ENCODE measurements at places on chromosomes 1 and 21.

- DNase-seq: peak; percentile 18
Observed at GRCh38 chr1:71463144-71463543, 382.3 kb upstream of the ZRANB2 start.

GRCh38 chr1:248793592-248793991, 32.1 kb downstream of the SH3BP5L start:
- DNase-seq: no peak

GRCh38 chr1:185733818-185734735, at the start of gene HMCN1:
Gene HMCN1 (plus strand): TSS chr1:185734391. CDS start chr1:185734780, 389 bp downstream.
- no peak for DNase-seq

DNA sequence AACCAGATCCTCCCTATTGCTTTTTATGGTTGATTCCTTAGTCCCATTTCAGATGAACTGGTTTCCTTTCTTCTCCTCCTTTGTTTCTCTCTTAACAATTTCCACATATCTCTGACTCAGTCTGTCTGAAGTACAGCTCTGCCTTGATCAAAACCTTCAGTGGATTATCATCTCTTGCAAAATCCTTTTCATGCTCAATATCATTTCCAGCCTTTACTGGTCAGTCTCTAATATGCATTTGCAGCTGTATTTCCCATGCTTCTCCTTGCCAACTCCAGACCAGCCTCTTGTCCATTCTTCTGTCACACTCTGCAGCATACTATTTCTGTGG, 72.2 kb downstream of the SNX7 start:
- no peak for DNase-seq

DNA sequence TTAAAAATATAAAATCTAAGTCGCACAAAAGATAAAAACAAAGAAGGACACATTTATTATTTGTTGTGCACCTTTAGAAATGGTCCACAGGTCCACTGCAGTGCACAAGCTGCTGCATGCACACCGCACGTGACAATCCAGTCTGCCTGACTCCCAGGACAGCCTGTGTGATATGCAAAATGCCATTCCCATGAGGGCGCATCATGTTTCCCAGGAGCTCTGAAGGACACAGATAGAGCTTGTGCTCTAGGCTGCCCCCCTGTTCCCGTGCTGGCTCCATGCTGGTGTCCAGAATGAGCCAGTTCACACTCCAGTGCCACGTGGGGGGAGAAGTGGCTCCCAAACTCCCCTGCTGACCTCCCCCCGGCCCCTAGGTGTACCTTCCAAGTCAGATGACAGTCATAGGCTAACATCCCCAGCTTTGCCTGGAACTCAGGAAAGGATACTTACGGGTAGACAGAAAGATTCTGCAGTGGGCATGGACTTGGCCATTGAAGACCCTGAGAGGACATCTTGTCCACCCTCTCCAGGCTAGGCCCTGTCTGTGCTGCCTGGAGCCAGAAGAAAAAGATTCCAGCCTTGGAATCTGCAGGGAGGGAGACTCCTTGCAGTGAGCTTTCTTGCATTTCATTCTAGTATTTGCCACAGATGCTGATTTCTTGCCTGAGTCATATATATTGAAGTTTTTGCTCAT, 26.3 kb downstream of the RAB7B start:
- DNase-seq: no peak

- DNase-seq: no peak
Observed at GRCh38 chr1:159715855-159716254, 1.5 kb upstream of the CRP start.

DNA sequence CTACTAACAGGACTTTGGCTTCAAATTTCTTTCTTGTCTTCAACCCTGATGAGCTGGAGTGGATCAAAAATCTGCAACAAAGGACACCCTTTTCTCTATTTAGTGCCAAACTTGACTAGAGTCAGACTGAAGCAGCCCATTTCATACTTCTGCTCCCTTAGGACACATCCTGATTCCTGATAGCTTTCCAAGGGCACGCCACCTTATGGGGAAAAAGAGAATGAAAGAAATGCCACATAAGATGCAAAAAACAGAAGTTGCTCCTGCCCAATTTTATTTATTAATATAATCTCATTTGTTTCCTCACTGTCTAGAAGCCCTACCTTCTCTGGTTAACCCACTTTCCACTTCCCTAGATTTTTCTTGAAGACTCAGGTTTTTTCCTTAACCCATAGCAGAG, 72.7 kb upstream of the NBPF4 start:
- no peak for DNase-seq

DNA sequence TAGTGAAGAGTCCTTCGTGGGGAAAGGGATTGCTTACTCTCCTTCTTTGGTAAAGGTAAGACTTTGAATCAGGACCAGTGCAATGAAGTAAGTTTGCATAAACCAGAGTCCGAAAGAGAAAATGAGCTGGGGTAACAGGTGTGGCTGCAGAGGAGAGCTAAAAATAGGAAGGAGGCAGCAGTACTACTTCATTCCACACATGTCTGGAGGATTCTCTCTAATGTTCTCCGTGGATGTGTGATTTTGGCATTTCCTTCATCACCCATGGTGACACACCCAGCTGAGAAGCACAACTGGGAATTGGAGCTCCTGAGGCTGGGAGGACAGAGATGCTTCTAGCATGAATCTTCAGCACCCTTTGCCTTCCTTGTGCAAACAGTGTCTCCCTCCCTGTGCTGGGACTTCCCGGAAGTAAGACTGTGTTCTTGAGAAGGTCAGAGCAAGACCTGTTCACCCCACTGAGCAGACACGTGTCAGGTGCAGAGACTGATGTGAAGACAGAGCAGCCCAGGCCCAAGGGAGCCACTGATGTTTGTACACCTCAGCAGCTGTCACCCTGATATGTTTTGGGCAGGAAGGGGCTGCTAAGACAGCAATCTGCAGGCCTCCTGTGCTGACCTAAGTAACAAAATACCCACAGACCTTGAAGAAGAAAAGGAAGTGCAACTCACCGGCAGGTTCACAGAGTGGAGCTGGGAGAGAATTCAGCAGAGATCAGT, 13.3 kb downstream of the FCRL1 start:
- DNase-seq: no peak

GRCh38 chr1:184596950-184597645, 157.6 kb downstream of the EDEM3 start:
- no peak for DNase-seq

DNA sequence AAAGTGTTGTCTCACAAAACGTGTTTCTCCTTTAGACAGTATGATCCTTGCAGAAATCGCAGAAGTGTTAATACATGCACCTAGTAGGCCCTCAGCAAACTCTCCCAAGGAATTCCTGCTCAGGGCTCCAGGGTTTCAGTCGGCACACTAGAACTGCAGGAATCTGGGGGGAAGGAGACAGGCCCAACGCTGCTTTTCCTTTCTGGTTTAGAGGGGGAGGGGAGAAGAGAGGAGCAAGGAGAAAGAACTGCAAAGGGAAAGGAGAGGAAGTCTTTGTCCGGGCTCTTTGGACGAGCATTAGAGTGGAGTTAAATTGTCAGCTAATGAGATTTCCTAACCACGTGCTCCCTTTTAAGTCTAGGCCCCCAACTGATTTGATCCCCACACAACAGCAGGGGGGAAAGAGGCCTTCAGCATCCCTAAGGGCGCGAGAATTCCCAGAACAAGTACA, 103.7 kb upstream of the SOD1 start:
- no peak for DNase-seq

DNA sequence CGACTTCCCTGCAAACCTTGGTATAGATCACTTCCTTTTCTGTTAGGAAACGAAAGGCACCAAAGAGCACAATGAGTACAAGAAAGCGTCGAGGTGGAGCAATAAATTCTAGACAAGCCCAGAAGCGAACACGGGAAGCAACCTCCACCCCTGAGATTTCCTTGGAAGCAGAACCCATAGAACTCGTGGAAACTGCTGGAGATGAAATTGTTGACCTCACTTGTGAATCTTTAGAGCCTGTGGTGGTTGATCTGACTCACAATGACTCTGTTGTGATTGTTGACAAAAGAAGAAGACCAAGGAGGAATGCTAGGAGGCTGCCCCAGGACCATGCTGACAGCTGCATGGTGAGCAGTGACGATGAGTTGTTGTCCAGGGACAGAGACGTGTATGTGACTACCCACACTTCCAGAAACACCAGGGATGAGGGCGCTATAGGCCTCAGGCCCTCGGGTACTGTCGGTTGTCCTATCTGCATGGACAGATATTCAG, 18.5 kb downstream of the FAM89A start:
- no peak for DNase-seq

- no peak for DNase-seq
Observed at GRCh38 chr1:42157667-42158066, 4.5 kb downstream of the GUCA2B start.

GRCh38 chr1:27349784-27350662, 8.2 kb downstream of the SYTL1 start:
- DNase-seq: no peak

- no peak for DNase-seq
Observed at GRCh38 chr1:116765962-116766361, 11.7 kb downstream of the CD2 start.

DNA sequence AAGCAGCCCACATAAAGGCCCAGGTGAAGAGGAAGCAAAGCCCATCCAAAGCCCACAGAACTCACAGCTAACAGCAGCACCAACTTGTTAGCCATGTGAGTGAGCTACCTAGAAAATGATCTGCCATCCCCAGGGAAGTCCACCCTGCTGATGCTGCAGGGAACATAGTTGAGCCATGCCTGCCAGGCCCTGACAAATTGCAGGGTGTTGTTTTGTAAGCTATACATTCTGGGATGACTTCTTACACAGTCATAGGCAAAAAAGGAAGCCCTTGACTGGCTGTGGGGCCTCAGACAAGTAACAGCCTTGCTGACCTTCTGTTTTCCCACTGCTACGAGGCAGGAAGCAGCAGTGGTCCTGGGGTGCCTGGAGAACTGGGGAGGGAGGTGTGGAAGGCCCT, 262.7 kb downstream of the MATN1 start:
- DNase-seq: no peak

DNA sequence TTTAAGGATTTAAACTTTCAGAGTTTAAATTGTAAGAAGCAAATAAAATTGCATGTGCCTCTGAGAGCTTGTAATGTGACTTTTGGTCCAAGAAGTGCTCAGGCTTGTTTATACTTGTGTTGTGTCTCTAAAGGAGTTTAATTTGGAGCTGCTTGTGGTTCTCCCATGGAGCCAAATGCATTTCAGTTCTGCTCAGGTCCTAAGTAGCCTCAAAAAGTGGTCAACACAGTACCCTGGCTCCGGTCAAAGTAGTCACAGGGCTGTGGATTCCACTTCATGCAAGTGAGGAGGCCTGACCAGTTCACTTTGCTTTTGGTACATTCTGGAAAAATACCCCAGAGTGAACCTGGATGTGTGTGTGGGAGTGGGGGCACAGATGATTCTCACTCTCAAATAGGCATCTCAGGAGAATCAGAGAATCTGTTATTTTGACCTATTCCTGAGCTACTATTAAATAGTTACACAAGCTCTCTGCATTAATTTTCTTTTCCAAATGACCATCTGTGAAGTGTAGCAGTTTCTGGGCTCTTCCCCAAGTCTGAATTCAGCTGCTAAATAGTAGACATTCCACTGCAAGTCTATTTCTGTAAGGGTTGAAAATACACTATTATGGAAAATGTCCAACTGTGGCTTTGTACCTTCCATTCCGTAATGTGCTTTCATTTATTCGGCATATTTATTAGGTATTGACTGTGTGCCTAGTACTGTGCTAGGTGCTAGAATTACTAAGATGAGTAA, 31.7 kb upstream of the AGO1 start:
- DNase-seq: no peak

GRCh38 chr1:231899713-231900435, 273.3 kb downstream of the DISC1 start:
- no peak for DNase-seq

DNA sequence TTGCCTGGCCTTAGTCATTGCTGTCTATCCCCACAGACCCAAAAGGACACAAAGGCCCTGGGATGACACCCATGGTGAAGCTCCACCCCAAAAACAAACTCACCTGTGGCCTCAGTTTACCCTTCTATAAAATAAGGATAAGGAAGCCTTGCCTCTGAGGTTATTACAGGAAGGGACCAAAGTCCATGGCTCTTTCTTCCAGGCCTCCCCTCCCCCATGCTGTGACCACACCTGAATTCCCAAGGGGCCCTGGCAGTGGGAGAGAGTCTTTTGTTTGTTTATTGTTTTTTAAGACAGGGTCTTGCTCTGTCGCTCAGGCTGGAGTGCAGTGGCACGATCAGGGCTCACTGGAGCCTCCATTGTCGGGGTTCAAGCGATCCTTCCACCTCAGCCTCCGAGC, 10.5 kb upstream of the TNFRSF25 start:
- DNase-seq: no peak
